ENCODE measurements at places on chromosomes 4 and X.
A peak's percentile ranks its signal among the peaks of the same experiment; 100 is the strongest.

DNA sequence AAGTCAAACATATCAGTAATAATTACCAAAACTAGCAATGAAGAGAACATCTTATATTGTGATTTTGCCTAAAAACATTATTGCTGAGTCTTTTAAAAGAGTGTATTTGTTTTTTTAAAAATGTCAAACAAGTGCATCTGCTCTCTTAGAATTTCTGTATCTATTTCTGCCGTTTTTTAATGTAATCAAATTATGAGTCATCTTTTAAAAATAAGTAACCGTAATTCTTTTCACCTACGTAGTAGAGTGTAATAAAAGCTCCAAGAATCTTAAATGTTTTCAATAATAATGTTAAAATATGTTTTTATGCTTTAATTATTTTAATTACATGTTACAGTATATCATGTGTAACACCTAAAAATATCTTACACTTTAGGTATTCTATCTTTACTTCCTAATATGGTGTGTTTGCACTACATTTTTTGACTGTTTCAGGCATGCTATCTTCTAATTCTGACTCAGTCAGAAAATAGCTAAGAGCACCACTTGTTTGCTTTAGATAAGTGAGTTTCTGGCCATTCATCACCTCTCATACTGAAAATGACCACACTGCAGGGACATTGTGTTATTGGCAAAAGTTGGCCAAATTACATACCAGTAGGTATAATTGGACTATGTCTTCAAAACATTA lies 368.5 kb downstream of the PCDH7 start:
- peak; percentile 74 for DNase-seq

DNA sequence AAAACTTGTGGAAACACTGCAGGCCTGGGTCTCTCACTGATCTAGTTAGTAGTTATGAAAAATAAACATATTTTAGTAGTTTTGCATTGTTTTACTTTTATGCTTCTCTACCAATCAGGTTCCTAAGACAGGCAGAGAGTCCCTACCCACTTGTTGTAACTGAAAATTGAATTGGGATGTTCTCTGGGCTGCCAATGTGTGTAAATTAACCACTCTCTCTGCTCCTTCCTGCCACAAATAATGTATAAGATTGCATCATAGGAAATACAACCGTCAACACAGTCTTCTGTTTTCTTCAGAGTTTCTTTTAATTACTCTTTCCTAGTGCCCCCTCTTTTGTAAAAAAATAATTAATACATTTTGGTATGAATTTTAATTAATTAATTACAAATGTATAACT lies 677.3 kb downstream of the FSTL5 start:
- no peak for DNase-seq

GRCh38 chrX:83759872-83760271 lies 101.1 kb upstream of the CYLC1 start:
- no peak for DNase-seq

DNA sequence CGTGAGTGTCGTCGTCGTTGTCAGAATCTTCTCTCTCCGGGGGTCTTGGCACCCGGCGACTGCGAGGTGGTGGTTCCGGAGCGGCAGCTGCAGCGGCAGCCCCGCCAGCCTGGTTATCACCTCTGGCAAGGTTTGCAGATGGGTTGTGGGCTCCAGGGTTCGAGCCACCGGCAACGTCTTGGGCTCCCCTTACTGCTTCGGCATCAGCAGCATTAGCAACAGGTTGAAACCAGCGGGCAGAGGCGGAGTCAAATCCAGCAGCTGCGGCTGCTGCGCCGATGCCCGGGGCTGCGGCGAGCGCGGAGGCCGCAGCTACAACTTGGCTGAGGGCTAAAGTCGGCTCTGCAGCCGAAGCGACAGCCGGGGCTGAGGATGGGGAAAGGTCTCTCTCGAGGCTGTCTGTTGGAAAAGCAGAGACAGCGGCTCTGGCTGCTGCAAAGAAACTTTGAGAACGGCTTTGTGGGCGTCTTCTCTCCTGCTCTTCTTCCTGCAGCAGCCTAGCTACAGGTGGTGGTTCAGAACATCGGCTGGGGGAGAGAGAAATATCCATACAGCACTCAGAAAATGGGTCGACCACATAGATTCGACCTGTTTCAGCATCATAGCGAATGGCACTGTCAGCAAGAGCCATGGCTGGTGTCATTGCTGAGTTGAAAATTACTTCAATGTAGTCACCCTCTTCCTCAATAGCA lies 3.6 kb downstream of the IRS4 start:
- DNase-seq = no peak

GRCh38 chrX:71622032-71622575 lies 3.8 kb upstream of the CXCR3 start:
- DNase-seq = no peak

DNA sequence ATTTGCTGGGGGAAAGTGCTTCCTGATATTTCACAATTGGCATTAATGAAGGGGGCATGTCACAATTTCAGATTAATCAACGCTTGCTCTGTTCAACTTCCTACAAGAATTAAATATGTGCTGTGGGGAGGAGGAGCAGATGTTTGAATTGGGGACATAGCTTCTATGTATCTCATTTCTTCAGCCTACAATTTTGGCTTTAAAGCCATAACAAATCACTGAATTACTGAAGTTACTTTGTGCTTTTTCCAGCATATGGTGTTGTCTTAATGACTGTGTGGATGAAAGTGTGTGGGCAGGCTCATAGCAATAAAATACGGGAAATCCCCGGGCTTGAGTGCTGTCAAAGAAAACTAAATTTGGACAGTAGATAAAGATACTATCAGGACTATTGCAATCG lies 813 bp downstream of the TLR7 start:
- DNase-seq = no peak

DNA sequence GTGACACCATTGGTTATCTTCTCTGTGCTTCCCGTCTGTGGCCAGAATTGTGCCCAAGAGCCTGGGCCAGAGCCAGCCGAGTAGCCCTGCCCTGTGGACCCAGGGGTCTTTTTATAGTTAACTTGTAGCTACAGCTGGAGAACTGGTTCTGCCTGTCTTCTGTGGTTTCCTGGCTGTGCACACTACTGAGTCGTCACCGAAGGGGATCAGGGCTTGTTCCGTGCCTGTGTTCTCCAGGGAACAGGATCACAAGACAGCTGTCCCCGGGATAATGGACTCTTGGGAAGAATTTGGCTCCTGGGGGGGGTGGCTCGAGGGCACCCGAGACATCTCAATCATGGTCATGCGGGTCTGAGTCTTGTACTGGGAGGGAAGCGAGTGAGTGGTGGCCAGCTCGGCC lies 22.1 kb upstream of the OPN1LW start:
- DNase-seq = no peak
